ENCODE measurements at places on chromosomes 5 and 9.

DNA sequence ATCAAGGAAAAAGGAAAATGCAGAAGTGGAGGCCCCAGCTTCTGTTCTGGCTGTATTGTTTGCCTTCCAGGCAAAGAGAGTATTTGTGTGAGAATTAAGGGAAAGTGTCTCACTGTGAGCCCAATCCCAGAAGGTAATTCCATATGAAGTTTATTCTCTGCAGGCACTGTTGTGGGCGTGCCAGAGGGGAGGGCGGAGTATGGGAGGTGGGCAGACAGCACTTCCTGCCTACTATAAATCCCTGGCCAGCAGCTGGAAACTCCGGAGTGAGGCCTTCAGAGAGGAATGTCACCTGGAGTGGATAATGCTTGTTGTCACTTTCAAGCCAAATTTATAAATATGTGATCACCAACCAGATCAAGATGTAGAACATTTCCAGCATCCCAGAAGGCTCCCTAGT lies 209.5 kb downstream of the ARHGAP26 start:
- no peak for DNase-seq

- DNase-seq: no peak
These were observed 81.8 kb downstream of the CMYA5 start for GRCh38 chr5:79771387-79771786.

DNA sequence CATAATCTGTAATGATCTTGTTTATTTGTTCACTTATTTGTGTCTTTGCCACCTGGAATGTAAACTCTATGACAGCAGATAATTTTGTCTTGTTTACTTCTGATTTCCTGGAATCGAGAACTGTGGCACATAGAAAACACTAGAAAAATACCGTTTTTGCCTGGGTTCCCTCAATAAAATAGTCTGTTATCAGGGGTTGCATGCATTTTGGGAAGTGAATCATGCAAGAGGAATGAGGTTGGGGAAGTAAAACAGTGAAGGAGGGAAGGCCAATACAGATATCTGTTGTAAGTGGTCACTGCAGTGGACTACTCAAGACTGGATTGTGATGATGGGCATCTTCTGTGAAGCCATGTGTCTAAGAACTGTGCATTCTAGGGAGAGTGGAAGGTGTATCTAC lies 45.2 kb upstream of the IL6ST start:
- no peak for DNase-seq

- no peak for DNase-seq
These were observed 180.0 kb downstream of the CDK5RAP2 start for GRCh38 chr9:120399940-120400339.

DNA sequence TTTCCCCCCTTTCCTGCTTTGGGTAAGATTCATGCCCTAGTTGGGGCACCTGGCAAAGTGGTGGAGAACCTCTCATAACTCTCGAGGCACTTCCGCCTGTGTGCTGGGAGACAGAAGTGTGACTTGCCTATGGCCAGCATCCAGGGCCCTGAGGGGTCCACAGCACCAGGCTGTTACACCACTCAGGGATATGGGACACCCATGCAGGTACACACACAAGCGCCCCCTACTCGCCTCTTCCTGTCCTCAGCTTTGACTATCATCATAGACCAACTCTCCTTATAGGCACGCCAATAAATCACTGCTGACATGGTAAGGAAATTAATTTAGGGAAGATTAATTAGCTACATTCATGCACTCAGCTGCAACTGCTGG lies 45.4 kb downstream of the SHB start:
- no peak for DNase-seq

GRCh38 chr5:139492700-139493192 lies 10.2 kb upstream of the STING1 start:
- no peak for DNase-seq

GRCh38 chr5:82639393-82640144 lies 361.4 kb upstream of the RPS23 start:
- DNase-seq: no peak
